ENCODE measurements at places on chromosomes 6 and 20.

GRCh38 chr20:15776770-15777466, 796.3 kb downstream of the KIF16B start:
- DNase-seq, result no peak

DNA sequence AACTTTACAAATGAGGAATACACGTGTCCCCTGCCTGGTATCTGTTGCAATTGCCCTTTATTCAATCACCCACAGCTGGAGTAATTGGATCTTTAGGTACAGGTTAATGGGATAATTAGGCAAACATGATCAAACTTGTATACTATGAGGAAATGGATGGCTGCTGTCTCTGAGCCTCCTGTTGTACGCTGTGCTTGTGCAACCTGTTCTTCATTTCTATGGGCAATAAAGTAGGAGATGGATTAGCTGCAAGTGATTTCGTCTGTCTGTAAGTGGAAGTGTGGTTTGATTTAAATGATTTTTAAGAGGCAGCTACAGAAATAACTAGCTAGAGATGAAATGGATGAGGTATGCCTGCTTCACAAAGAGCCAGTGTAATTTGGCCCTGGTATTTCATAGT, 474.1 kb downstream of the RNF144B start:
- no peak for DNase-seq

DNA sequence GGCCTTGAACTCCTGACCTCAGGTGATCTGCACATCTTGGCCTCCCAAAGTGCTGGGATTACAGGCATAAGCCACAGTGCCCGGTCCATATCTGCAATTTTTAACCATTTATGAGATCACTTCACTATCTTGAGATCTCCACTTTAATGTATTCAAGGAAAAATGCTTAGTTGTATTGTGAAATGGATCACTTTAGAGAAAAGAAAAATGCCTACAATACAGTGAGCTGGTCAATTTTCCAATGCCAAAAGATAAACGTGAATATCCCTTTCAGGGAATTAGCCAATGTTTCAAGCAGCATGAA, 82.8 kb upstream of the ZNF217 start:
- DNase-seq, result no peak

GRCh38 chr6:13877051-13877450, 47.7 kb upstream of the RNF182 start:
- DNase-seq, result no peak

GRCh38 chr6:107827541-107827940, 3.4 kb upstream of the SCML4 start:
- DNase-seq, result no peak

GRCh38 chr6:22447249-22448196, 121.8 kb upstream of the HDGFL1 start:
- DNase-seq, result no peak

GRCh38 chr20:3783068-3783489, 1.8 kb upstream of the SPEF1 start:
- DNase-seq, result no peak

- no peak for DNase-seq
Observed at GRCh38 chr6:77415706-77416105, 47.6 kb downstream of the HTR1B start.

DNA sequence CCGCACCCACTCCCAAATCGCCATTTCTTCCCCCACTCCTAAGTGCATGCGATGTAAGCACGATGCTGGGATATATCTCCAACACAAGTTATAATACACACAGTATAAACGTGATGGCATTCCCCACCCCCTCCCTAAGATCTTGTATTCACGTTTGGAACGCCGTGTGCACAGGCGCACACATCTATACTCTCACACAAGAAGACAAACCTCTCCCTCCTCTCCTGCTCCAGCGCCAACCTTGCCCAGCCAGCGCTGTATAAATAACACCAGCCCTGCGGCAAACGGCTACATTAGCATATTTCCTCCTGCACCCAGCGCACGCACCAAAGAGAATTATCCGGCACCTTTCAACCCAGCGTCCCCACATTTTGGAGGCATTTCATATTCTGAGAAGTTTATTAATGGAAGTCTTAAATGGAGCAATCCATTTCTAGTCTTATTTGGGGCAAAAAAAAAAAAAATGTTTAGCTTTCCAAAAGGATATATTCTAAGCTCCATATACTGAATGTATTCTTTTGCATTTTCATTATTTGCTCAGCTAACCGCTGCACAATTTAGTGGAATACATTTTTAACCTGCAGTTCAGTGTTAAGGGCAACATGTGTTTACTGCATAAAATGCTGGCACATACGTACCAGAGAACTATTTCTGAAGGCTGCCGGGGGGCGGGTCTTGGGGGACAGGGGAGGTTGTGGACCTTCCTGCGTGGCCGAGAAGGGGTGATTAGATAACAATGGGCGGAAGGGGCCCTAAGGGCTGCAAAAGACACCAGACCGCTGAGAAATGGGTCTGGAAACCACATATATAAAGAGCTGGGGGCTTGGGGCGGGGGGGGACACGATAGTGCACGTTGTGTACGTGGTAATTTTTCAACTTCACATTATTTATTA, 1.1 kb upstream of the SLC22A23 start:
- no peak for DNase-seq
